Common myeloid progenitor, CD34-positive (primary cell): ENCODE measurements at places on chromosomes 6 and 20.

DNA sequence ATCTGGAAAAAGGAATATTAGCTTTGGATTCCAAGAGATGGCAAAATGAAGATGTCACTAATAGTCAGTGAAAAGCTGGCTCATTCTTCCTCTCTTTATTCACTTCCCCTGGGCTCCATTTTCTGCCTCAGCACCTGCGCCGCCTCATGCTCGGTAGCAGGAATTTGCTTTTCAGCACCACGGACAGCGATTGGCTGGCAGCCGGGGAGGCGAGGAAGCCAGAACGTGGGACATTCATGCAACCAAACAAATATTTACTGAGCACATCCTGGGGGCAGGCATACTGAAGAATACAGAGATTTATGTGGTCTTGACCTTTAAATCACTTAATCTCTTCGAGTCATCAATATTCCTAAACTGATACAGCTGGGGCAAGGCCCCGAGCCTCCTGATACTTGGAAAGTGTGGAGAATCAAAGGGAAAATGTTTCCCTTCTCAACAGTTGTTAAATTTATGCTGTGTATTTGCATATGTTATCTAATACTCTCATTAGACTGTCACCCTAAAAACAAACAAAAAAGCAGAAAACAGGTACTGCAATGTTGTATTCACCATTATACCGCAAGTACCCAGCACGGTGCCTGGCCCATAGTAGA, 12.1 kb upstream of the PDYN start:
- peak; percentile 68 for DNase-seq

DNA sequence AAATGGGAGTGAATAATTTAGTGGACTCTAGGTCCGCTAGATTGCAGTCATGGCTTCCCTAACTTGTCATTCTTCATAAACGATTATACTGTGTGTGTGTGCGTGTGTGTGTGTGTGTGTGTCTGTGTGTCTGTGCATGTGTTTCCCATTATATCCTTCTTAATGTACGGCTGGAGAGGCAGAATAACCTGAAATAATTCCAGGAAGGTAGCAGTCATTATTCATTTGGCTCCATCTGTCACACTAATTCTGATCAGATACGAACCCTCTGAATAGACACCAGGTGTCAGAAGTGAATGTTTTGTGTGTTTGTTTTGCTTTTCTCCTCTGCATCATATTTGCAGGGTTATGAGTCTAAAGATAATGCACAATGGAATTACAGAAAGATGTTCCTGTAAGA, 372.9 kb downstream of the DOK5 start:
- DNase-seq = no peak

GRCh38 chr6:16717275-16717942, 43.9 kb downstream of the ATXN1 start:
- no peak for DNase-seq

DNA sequence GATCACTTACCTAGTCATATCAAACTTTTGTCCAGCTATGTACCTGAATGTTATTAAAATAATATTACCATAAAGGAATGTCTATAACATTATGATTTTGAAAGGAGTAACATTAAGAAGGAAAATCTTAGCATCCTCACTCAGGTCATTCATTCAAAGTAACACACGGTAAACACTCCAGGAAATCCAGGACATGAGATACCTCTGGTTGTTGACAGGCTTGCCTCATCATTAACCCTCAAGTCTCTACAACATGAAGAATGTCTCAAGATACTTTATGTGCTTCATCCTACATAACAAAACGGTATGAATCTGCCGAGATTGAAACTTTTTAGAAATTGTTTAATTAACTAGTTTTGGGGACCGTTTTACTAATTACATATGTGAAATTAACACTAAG, 690 bp upstream of the FILIP1 start:
- no peak for DNase-seq

DNA sequence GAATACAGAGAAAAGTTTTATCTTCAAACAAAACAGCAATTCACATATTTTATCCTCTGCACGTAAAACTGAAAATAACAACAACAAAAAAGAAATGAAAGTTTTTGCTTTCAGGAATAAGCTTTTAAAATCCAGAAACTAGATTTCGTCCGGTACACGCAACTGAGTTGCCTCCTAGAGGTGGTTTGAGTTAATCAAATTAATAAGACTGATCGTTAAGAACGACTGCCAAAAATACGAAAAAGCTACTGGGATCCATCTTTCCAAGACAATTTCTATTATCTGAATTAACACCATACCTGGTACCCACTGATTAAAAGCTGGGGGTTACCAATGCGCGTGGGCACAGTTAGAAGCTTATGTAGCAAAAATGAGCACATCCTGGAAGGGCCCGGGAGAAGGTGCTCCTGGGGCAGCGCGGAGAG, 669 bp downstream of the PDCD2 start:
- DNase-seq = peak; percentile 63

GRCh38 chr6:36929607-36930006, 24.9 kb upstream of the PI16 start:
- DNase-seq = no peak

GRCh38 chr6:129865013-129865412, 3.9 kb upstream of the TMEM244 start:
- no peak for DNase-seq

GRCh38 chr6:34447910-34448309, 18.0 kb upstream of the PACSIN1 start:
- DNase-seq = no peak

DNA sequence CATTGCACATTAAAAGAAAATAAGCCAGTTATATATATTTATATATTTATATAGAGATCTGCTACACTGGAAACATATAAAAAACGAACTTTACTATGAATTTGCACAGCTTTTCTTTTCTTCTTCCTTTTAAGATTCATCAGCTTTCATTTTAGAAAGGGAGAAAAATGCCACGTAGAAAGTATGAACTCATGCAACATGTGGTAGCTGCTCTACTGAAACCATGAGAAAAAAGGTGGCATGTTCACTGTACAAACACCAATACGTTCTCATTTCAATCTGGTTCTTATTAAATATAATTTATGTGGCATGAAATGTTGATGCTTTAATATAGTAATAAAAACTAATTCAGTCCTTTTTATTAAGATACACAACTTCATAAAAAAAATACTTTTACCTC, 68.8 kb upstream of the THEMIS start:
- no peak for DNase-seq

DNA sequence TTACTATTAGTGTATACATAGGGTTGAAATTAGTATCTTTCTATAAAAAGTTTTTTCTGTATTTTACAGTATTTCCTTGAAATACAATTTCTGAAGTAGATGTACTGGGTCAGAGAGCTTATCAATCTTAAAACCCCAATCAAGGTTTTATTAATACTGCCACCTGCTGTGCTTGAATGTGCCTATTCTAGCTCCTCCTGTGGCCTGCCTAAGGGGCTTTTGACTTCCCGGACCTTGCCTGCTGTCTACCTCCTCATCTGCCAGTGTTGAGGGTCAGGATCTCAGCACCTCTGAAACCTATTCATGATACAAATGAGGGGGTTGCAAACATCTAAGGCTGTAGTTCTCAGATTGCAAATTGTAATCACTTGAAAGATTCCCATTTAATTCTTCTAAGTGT, 9.2 kb downstream of the PACRG start:
- no peak for DNase-seq

DNA sequence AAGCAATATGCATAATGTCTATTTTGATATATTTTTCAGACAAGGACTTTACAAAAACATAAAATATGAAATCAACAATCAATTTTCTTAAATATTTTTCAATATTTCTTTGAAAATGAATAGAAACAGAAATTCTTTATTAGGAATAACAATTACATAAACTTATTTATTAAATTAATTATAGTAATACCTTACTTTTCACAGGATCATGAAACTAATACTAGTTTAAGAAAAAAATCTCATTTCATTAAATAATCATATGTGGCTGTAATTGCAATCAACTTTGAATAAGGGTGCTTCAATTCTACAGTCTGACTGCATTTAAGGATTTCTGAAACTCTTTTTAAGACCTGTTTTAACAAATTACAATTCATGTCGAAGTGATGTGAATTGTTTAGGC, 26.6 kb downstream of the EPHA7 start:
- DNase-seq = no peak

DNA sequence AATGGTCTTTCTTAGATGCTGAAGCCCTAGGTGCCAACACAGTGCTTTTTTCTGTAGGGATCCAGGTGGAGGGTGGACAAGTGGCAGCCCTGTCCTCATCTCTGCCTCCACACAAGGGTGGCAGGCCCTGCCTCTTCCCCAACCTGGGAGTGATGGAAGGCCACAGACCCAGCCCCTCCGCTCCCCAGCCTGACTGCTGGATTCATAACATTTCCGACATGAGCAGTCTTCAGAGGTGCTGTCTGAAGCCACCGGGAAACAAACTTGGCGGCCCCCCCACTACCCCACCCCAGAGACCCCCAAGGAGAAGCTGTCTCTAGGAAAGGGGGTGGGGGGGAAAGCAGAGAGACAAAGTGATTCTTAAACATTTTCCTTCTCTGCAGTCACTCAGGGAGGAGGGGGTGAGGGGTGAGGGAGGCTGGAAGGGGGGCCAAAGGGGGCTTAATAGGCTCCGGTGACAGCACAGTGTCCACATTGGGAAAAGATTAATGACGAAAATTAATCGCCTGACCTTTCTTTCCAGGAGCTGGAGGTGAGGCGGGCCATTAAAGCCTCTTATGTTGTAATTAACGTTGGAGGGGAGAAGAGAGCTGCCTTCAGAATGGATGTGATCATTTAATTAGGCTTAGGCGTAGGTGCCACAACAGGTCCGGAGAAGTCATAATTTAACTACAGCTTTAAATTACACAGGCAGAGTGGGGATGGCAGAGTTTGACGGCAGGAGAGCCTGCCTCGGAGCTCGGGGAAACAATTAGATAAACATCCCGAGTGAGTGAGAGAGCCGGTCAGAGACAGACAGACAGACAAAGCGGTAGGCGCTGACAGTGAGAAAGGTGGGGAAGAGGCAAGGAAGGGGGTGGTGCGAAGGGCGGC, 76.8 kb upstream of the FOXP4 start:
- no peak for DNase-seq

- no peak for DNase-seq
These were observed 27.3 kb upstream of the GRM4 start for GRCh38 chr6:34172961-34173775.

GRCh38 chr6:30443657-30444450, 45.5 kb upstream of the HLA-E start:
- no peak for DNase-seq

GRCh38 chr20:1811621-1812498, 83.3 kb upstream of the SIRPA start:
- DNase-seq = no peak

DNA sequence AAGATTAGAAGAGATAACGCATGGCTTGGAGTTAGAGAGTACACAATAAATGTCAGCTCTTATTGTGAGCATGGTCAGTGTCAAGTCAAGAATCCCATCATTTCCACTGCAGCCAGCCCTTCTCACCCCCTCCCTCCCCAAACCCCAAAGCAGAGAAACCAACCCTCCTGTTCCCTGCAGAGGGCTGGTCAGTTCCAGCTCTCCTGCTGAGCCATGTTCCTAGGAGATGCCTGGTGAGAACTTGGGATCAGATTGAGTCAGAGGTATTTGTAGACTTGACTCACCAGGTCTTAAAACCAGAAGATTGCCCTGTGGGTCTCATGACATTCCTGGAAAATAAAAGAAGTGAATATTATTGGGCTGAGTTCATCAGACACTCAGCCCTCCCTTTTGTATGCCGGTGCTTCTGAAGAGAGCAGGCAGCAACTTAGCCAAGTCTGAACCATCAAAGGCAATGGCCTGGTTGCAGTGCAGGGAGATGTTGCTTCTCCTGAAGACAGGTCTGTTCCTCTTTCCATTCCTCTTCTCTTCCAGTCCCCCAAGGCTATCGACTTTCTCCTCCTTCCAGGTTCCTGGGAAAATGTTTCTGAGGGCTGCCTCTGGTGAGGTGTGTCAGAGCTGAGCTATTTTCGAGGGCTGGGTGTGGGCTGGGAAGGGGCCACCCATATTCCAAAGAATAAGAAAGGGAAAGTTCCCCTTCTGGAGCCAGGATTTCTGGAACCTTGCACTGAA, 278.2 kb upstream of the SUPT3H start:
- DNase-seq = no peak

- DNase-seq = no peak
These were observed 1.4 kb downstream of the CUTA start for GRCh38 chr6:33416386-33417127.
